ENCODE measurements at places on chromosomes 13 and 19.

DNA sequence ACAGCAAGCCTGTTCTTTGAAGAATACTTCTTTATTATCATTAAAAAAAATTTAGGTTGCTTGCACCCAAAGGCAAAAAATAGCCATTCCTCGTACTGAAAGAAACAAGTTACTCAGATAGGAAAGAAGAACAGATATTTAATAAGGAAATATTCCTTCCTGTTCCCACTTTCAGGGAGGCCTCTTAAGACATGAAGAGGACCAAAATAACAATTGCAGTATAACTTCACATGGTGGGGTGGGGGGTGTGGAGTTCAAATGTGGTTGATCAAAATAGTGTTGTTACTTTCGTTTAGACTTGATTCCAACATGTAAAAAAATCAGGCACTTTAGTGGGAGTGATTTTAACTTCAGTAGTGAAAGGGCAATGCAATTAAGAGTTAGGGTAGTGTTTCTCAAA is 3.6 kb downstream of the RGCC start:
- no peak for DNase-seq

GRCh38 chr19:49506575-49507105 is 5.8 kb upstream of the FCGRT start:
- peak; percentile 56 for DNase-seq

DNA sequence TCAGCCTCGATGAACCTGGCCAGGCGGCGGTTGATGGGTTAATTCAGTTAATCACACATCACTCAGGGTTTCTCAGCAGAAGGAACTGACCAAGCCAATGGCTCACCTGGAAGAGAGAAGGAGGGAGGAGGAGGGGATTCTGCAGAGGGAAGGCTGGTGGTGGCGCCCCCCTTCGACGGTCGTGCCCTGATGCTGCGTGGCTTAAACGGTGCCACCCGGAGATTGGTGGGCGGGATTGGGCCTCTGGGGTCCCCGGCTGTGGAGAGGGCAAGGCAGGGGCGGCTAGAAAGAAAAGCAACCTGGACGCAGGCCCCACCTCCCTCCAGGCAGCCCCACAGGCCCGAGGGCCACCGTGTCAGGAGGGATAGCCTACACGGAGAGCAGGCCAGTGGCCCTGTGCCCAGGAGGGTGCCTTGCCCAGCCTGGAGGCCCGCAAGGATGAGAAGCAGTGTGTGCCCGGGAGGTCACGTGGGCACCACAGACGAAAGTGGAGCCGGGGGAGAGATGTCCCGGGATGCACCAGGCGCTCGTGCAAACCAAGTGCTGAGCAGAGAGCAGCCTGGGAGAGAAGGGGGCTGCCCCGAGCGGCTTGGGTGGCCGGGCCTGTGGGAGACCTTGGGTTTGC is 16.0 kb downstream of the CSNK1G2 start:
- peak; percentile 51 for DNase-seq

GRCh38 chr13:77563111-77563510 is 27.6 kb downstream of the SCEL start:
- no peak for DNase-seq

- DNase-seq = no peak
Measured at GRCh38 chr19:13176345-13176744, 26.1 kb downstream of the IER2 start.

DNA sequence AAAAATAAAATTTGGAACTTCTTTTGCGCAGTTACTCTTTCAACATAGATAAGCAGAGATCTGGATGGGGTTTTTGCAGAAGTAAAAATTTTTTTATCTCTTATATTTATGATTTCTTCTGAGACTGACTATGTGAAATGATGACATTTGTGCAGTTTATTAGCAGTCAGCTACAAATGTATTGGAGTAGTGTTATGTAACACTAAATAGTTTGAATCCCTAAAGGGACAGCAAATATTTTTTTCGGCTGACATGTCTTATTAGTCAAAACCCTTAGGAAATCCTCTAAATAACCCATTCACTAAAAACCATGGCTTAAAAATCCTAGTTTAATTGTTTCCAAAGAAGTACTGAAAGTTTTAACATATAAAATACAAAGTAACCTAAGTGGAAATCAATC is 48.0 kb upstream of the EDNRB start:
- DNase-seq = no peak

DNA sequence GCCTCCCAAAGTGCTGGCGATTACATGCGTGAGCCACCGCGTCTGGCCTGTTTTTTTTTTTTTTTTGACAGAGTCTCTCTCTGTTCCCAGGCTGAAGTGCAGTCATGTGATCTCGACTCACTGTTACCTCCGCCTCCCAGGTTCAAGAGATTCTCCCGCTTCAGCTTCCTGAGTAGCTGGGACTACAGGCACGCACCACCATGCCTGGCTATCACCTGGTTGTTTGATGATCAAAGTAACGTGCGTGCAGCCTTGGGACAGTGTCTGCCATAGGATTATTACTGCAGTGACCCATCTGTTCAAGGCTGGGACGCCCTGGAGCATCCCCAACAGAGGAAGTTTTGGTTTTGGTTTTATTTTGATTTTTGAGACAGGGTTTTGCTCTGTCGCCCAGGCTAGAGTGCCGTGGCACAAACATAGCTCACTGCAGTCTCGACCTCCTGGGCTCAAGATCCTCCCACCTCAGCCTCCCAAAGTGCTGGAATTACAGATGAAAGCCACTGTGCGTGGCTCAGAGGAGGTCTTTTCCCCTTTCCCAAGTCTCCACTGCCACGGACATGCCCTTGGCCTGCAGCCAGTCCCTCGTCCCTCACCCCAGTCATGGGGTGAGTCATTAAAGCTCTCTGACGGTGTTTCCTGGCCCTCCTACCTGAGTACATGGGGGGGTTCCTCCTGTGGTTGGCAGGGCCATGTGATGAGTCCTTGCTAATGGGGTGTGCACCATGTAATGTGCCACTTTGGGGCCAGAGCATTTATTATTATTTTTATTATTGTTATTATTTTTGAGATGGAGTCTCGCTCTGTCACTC is 65.6 kb downstream of the IER2 start:
- no peak for DNase-seq

GRCh38 chr19:58059671-58060078 is 593 bp downstream of the ZNF135 start:
- DNase-seq = peak; percentile 22

GRCh38 chr13:80074143-80074752 is 266.7 kb downstream of the SPRY2 start:
- peak; percentile 41 for DNase-seq

DNA sequence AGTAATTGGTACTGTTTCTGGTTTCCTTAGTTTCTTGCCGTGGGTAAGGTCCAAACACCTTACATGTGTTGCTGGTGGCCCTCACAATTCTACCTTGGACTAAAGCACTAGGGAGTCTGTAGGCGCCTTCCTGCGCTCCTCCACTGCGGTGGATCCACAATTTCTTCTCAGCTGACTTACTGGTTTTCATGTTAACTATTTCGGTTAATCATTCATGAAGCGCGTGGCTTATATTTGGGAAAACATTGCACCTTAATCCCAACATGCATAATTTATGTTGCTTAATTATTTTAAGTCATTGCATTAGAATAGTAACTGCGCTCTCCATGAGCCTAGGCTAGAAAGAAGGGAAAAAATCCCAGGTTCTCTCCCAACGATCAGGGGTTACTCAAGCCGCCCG is 37.7 kb downstream of the ARHGEF7 start:
- DNase-seq = peak; percentile 26

- no peak for DNase-seq
Measured at GRCh38 chr13:108297114-108297513, 27.6 kb downstream of the TNFSF13B start.

DNA sequence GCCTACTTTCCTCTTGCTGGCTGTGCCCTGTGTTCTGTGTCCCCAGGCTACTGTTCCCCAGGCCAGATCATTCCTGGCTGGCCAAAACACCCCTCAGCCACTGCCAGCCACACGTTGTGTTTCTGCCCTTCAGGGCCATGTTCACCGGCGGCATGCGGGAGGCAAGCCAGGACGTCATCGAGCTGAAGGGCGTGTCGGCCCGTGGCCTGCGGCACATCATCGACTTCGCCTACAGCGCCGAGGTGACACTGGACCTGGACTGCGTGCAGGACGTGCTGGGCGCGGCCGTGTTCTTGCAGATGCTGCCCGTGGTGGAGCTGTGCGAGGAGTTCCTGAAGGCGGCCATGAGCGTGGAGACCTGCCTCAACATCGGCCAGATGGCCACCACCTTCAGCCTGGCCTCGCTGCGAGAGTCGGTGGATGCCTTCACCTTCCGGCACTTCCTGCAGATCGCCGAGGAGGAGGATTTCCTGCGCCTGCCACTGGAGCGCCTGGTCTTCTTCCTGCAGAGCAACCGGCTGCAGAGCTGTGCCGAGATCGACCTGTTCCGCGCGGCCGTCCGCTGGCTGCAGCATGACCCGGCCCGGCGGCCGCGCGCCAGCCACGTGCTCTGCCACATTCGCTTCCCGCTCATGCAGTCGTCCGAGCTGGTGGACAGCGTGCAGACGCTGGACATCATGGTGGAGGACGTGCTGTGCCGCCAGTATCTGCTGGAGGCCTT is 15.8 kb upstream of the CRTC1 start:
- no peak for DNase-seq

DNA sequence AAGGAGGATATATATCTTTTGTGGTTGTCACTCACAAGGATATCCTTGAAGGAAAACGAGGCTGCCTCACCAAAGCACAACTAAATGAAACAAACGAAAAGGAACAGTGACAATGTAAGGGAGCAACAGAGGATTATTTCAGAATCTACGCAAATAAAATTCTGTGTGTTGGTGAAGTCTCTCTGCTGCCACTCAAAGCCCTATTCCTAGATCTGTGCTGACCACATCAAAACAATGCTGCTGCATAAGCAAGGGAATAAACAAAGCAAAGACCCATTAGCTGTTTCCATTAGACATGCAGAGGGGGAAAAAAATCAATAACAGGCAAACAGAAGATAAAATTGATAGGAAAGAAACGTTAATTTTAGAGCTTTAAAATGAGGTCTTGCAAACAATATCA is 204.4 kb downstream of the MZT1 start:
- DNase-seq = no peak

DNA sequence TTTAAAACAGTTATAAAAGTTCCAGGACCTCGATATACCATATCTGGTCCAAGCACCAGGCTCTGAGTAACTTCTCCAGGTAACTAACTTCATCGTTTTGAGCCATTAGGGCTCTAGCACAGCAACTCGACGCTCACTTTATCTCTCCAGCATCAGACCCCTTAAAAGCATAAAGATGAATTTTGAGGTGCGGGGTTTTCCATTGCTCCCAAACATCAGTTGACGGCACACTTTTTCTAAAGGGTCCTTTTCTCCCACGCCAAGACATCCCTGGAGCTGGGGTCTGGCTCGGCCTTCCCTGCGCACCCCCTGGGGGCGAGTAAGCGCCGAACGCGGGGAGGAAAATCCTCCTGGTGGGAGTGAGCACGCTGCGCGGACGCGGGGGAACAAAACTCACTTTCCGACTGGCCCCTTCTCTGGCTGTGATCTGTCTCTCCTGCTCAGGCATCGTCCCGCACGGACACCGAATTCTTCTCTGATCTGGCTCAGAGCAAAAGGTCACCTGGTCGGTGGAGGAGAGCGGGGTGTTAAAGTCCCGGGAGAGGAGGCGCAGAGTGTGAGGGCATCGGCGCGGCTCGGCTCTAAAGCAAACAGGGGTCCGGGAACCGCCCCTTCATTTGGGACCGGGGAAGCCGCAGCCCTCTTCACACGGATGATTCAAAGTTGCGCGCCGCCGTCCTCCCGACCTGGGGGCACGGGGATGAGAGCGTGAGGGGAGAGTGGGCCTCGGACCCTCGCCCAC is at the start of gene ATP7B:
Gene ATP7B (minus strand): TSS at position 561 of the 742 bp plus-strand sequence. CDS start 113 bp downstream, at position 448.
- DNase-seq = peak; percentile 36

DNA sequence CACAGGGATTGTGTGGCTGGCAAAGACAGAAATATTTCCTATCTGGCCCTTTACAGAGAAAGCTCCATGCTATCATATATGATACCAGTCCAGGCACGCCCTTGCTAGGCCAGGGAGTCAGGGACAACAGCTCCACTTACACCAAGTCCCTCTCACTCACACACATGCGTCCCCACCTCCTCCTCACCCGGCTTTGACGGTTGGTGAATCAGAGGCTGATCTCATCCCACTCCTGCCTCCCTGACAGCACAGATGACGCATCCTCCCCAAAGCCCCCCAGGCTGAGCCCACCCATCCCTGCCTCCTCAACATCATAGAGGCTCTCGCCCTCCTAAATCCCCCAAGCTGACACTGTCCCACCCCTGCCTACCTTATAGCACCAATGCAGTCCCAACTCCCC is 62.7 kb downstream of the F2RL3 start:
- no peak for DNase-seq

DNA sequence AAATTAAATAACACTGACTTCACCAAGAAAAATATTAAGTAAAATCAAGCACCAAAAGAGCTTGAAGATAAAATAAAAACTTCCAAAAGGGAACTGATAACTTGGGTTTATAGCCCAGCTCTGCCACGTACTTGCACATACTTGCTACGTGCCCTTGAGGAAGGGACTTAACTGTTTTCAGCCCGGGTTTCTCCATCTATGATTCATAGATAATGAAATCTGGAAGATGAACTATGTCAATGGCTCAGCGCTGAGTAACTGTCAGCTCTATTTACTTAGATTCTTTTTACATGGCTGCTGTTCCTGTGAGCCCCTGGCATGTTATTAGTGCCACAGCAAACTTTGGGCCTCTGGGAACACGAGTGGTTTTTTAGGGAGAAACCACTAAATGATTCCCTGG is 9.6 kb upstream of the ZC3H13 start:
- no peak for DNase-seq

GRCh38 chr13:82220641-82221040 is 1661.6 kb downstream of the SLITRK1 start:
- DNase-seq = no peak

DNA sequence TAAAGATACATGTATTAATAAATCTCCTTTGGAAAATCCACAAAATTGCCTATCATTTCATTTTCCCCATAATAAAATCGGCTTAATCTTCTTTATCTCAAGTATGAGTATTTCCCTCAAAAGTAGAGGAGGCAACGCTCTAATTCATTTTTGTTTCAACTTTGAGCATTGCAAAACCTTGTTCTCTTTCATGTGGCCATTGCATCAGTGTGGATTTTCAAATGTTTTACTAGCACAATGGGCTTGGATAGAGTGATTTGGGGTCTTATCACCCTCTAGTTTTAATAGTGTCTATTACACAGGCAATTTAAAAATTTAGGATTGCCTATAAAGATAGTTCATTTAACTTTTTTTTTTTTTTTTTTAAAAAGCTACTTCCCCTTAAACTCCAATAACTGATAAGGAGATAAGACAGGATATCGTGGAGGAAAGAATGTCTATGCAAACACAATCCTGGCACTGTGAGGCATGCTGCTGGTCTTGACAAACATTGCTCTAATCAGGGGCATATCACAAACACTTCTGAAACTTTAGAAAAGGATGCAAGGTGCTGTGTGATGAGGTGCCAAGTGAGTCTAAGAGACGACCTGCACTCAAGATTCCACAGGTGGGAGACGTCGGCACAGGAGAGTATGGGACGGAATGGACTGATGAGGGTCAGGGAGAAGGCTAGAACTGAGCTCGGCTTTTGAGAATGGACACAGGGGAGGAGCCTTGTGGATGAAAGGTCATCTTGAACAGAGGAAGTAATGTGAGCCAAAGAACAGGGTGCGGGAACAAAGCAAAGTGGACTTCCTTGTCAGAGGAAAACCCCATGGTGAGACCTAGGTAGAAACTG is 199.7 kb downstream of the IRS2 start:
- DNase-seq = no peak

GRCh38 chr13:94886191-94886590 is 173.8 kb upstream of the SOX21 start:
- DNase-seq = no peak

Measured in testis (tissue), 5 donors.